ENCODE measurements at places on chromosomes 7 and 10.

DNA sequence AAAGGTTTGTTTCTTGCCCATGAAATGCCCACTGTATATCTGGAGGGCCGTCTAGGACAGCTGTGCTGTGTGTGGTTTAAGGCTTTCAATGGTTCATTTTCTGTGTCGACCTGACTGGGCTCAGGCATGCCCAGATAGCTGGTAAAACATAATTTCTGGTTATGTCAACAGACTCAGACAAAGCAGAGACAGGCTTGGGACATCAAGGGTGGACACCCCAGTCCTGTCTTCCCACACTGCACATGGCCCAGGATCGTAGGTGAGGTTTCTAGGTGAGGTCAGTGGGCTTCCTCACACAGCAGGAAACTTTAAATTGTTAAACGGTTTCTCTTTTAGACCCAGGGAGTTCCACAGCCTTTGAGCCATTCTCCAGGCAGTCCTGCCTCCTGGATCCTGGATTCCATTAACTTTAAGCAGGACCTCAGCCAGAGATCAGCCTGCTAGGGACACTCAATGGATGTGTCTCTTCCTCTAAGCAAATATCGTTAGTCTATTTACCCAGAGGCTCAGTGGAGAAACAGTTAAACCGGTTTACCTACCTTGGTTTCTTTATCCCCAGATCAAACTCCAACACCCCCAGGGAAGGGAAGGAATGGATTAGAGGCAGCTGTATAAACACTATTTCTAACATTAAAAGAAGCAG, 66.4 kb downstream of the ST8SIA6 start:
- DNase-seq, result no peak

- no peak for DNase-seq
Observed at GRCh38 chr10:84339025-84339424, 10.6 kb downstream of the CCSER2 start.

DNA sequence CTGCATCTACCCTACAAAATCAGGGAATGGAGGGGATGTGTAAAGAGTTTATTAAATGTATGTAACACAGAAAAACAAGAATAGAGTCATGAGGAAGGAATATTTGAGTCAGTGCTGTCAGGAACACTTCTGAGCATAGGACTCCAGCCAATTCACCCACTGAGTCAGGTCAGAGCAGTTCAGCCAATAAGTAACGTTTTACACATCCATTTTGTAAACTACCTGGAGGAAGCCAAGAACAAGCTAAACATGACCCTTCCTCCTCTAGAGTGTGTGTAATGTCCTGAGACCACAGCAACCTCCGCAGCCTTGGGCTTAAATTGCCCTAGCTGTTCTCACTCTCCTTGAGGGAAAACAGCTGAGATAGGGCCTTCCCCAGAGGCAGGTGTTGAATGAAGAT, 691.5 kb upstream of the LRRN3 start:
- no peak for DNase-seq

DNA sequence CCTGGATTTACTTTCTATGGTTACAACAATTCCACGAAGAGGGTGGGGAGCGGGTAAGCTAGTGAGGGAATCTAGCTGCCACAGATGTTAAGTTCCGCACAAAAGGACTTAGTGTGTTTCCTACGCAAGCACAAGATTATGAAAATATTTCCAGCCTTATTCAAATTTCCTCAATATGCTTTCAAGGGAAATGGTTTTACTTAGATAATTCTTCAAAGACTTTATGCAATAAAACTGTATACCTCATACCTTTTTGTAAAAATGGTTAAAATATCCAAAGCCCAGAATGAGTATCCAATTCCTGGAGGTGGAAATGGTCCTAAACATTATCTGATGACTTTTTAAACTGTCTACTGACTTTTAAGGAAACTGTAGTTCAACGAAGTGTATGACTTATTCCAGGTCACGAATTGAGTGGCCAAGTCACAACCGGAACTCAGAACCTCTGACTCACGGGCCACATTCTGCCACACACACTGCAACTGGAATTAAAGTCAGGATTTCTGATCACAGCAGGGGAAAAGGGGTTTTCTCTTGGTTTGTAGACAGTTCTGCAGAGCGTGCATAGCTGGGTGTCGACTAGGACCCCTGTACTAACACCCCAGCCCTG, 20.2 kb upstream of the INSIG1 start:
- DNase-seq, result peak; percentile 79

DNA sequence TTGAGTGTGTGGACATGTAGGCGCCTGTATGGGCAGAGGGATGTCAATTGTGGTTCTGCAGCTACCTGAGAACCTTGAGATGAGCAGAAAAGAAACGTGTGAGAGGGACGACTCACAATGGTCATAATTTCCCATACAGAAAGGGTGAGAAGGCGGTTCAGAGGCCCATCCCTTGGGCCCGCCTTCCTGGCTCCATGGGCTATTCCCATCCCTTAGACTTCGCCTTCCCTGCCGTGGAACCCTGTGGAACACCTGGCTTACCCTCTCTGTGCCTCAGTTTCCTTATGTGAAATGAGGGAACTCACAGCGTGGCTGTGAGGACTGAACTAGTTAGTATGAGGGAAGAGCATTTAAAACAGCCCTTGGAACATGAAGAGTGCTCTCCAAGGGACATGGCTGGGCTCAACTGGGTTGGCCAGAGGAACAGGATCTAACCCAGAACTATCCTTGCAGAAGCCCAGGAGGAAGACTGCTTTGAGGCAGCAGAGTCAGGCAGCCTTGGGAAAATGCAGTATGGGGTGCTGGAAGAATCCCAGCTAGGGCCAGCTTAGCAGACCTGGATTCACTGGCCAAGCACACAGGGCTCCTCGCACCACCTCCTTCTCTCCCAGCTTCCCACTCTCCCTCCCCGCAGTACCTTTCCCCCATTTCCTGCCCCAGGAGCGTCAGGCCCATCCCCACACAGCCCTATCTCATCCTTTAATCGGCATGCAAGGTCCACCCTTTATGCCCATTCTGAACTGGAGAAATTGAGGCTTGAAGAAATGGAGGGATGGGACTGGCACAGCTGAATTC, 11.1 kb upstream of the ZMIZ1 start:
- DNase-seq, result no peak

DNA sequence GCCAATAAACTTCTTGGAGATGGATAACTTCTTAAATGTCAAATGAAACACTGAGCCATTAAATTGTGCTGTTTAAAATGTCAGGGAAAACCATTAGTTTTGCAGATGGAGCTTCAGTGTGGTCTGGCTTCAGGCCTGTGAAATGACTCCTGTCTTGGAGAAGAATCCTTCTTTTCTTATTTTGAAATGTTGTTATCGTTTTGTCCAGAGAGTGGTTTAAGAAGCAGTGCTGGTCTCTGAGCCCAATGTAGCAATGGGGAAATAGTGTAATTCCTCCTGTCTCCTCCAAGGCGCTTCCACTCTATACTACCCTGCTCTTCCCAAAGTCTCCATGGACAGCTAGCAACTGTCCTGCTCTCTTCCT, 177.6 kb downstream of the REEP3 start:
- DNase-seq, result no peak

DNA sequence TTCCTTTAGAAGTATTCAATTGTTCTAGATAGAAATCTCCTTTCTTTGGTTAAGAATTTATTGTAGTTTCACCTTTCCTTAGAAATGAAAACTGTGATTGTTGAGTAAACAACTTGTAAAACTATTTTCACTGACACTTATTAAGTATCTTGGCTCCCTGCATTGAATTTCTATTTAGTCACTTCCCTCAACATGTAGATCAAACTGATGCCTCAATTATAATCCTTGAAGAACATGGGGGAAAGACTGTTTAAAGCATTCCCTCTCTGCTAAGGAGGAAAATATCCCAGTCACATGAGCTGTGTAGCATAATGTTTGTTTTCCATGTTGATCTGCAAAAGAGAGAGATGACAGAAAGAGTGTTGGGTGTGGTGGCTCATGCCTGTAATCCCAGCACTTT, 99.7 kb downstream of the PDE1C start:
- DNase-seq, result no peak

DNA sequence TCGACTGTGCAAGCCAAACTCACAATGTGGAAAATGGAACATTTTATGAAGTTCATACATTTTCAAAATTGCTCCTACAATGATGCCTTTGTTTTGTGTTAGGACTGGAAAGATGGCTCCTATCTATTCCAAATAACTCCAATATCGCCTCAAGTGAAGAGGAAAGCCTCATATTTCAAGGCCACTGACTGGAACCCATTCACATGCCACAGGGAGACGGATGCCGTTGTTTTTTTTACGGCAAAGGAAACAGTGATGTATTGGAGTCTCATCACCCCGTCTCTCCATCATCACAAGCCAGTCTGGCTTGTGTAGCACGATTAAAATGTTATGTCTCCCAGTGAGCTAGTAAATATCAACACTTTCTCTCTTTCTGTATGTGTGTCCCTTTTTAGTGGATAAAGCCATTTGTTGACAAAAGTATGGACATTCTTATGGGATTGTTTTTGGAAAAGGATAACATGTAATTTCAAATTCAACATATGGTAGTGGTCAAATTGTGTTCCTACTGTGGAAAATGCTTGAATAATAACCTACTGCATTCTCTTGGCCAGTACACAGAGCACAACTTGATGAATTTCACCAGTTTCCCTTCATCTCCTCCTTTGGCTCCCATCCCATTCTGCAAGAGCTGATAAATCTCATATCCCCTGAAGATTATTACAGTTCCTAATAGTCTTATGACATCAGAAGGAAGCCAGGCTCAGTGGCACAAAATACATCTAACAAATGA, 109.5 kb upstream of the PITRM1 start:
- DNase-seq, result no peak

- no peak for DNase-seq
Observed at GRCh38 chr7:85641331-85641730, 454.5 kb upstream of the SEMA3D start.

GRCh38 chr7:2633538-2634266, 1.9 kb downstream of the TTYH3 start:
- no peak for DNase-seq

- peak; percentile 17 for DNase-seq
Observed at GRCh38 chr7:142784716-142785115, 13.9 kb downstream of the PRSS2 start.

DNA sequence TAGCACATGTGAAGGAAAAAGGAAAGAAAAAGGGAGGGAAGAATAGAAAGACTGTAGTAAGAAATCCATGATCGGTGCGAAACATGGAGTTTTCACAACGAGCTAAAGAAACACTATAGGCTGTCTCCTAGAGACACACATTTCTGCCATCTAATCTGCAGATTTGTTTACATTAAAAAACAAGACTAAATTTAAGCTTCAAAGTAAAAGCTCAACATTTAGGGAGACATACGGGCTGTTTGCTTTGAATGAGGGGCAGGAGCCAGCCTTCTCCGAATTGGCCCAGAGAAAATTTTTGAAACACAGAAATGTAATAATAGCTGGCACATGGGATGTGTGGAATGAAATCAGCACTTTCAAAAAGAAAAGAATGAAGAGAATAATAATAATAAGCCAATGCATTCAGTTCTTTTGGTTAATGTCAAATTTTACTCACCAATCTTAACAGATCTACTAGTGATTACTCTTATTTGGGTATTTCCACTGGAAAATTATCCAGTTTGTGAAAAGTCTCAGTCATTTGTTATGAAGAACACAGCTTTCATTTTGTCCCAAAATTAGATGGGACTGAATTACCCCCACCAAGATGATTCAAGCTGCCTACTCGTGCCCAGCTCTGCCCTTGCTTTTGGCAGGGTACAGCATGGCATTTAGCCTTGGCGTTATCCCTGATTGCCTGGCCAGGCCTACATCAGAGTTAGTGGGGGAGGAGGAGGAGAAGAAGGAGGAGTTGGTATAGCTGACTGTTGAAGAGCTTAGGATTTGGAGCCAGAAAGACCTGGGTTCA, 47.1 kb downstream of the MTURN start:
- DNase-seq, result no peak

DNA sequence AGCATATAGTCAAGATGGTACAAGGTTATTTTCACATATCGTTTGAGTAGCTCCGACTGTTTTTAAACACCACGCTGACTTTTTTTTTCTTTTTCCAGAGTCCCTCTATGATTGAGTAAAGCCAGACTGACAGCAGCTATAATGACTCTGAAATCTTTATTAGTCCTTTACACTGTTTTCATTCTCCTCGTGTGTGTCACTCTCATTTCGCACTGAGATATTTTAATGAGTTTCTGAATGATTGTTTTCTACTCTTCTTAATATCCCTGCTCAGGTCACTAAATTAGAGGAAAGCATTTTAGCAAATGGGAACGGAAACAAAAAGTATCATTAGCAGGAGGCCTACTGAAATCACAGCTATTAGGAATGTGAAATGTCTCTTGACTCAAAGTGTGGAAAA, 162.3 kb upstream of the MTPN start:
- DNase-seq, result peak; percentile 12

GRCh38 chr7:18430810-18431209, 64.7 kb upstream of the HDAC9 start:
- no peak for DNase-seq

- DNase-seq, result no peak
Observed at GRCh38 chr10:28171468-28172222, 131.2 kb downstream of the MPP7 start.

DNA sequence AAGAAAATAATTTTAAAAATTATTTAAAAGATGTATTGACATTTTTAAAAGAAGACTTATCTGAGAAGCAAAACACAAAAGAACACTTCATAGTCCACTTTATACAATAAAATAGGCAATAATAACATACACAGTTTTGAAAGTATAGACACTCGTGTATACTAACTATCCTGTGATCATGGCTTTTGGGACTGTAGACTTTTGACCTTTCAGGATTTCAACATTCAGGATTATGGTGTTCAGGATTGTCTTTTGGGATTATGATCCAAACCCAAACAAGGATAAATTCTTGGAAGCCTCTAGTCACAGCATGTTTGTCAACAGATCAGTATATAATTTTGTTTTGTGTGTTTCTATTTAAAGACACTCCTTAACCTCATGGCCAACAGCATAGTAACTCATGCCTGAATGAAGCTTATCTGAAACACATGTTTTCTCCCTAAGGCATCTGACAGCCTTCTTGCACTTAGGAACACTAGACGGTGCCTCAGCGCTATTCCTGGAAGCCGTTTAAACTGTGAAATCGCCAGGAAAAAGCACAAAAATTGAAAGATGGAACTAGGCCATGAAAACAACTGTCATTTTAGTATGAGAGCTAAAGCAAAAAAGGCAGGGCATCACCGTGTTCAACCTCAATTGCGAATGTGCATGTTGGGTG, 29.9 kb downstream of the GSAP start:
- DNase-seq, result no peak

- DNase-seq, result no peak
Observed at GRCh38 chr7:151400626-151401315, 9.1 kb downstream of the WDR86 start.

GRCh38 chr7:98970016-98970615, 91.8 kb downstream of the TRRAP start:
- DNase-seq, result no peak

- DNase-seq, result peak; percentile 92
Observed at GRCh38 chr10:88091490-88092061, 228.2 kb downstream of the PTEN start.

- DNase-seq, result no peak
Observed at GRCh38 chr7:133510326-133511055, 257.6 kb downstream of the EXOC4 start.

DNA sequence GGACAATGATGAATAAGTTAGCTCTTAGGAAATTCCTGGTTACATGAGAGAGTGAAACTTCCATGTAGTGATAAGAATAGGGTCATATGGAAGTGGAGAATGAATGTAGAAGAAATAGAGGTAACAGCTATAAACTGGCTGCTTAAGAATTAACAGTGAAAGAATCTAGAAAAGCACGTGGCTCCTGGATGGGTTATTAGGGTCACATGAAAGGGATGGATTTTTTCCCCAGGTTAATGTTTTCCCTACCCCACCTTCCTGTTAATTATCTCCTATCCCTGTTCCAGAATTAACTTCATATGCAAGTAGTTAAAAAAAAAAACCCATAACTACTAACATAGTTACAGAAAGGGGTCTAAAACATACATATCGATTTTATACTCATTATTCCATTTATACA, 58.0 kb downstream of the ANKIB1 start:
- no peak for DNase-seq

Measured in activated CD4-positive, alpha-beta T cell treated with anti-CD3 and anti-CD28 coated beads, Interleukin-2, Interleukin-6, amounts not matched to agents 100 ng/mL and 50 ng/mL, durations not matched to agents 16 hours and 8 hours (primary cell).